ENCODE measurements at places on chromosomes 7 and 10.

DNA sequence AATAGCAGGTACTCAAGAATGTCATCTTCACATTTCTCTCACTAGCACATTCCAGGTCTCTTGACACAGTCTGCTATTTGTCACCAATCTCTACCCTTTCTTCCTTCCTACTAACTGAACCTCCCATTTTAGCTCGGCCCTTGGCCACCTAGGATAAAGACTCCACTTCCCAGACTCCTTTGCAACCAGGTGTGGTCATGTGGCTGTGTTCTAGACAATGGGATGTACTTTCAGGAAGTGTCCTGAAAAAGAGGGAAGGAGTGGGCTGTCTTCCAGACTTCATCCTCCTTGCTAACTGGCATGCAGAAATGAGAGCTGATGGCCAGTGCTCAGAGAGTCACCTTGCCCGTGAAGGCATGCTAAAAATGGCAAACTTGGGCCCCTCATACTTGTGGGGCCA lies 139.2 kb downstream of the AMPH start:
- no peak for DNase-seq

DNA sequence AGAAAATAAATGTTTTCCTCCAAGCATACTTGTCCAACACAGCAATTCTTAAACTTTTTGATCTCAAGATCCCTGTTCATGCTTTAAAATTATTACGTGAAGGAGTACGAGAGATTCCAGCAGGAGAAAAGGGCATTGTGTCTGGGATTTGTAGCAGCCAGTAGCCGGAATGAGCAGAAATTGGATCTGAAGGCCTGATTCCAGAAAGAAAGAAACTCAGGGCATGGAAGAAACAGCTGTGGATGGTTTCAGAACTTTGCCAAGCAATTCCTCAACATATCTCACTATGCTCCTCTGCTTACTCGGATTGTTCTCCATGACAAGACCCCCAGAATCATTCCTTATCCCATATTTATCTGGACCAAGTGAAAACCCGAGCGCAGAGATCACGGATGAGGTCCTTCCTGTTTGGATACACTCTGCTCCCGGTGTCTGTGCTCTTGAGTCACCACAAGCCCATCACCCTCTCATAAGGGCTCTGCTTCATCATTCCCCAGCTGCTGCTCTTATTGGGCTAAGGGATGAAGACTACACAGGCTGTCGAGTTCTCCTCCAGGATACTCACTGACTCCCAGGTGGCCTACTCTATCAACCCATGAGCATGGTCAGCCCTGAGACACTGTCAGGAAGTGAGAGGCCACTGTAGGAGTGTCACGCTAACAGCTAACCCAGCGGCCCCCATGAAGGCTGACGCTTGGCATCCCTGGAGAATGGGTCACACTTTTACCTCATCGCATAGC lies 121.0 kb upstream of the LANCL2 start:
- no peak for DNase-seq

DNA sequence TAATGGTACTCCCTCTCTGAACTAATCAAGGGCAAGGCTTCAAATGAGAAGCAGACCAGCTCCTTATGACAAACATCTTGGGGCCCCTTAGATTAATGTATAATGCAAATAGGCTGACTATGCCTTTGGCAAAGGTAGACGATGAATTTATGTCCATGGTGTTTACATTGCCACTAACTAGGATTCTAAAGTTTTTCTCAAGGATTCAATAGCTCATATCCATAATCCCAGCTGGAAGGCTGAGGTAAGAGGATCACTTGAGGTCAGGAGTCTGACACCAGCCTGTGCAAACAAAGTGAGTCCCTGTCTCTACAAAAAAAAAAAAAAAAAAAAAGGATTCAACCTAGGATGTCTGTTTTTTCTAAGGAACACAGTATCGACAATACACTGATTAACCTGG lies 96.5 kb downstream of the ORC5 start:
- DNase-seq, result no peak

DNA sequence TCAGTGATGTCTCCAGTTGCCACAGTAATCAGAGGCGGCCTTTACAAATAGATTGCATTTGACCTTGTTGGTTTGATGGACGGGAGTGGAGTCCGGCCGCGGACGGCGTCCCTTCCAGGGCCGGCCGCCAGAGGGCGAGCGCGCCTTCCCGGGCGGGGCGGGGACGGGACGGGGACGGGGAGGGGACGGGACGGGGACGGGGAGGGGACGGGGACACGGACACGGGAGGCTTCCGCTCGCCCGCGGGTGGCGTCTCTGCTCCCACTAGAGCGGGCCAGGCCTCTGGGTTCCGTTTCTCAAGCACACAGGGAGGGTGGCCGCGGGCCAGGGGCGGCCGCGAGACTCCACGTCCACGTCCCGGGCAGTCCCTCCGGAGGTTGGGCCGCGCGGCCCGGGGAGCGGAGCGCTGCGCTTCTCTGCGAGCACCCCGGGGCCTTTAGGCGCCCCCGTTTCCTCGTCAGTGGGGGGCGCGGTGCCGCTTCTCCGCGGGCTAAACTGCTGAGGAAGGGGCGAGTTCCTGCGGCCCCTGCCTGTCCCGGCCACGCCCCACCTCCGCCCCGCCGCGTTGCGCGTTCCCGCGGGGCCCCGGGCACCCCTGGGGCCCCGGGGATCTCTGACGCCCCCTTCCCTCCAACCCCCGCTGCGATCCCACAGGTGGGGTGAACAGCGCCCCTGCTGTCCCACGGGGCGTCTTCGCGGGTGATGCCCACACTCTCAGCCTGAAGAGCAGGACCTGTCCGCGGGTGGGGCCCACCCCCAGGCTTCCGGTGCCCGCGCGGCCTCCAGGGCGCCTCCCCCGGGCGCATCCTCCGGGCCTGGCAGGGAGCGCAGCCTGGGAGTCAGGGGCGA lies 84.2 kb upstream of the MKI67 start:
- no peak for DNase-seq

GRCh38 chr10:30818010-30818660 lies 188.6 kb upstream of the LYZL2 start:
- DNase-seq, result no peak

DNA sequence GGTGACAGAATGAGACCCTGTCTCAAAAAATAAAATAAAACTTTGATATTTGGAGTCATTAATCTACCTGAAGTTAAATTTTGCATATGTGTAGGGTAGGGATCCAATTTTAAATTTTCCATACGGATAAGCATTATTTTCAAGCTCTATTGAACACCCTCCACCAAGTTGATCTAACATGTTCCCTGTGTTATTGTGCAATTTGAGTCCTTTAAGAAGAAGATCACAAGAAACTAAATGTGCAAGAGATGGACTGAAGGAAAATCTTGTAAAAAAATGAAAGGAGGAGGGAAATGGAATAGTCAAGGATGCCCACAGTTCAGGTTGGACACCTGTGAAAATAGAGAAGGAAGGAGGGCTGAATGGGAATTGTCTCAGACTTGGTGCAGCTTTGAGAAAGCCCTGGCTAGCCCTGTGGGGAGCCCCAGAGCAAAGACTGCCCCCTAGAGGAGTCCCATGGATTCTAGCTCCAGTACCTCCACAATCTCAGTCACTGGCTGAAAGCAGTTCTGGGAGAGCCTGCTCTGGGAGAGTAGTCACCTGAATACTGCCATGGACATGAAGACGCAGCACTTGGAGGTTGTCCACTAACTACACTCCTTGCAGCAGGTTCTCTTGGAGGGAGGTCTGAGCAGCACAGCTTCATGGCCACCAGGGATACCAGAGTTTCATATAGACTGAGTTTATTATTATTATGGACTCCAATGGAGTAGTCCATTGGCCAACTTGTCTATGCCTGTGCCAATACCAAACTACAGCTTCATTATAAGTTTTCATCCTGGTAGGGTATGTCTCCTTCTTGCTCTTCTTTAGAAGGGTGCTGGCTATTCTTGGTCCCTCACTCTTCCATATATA lies 5.7 kb upstream of the TIAL1 start:
- no peak for DNase-seq

- DNase-seq, result no peak
These were observed 40.3 kb upstream of the GNAT3 start for GRCh38 chr7:80552031-80552694.

- no peak for DNase-seq
These were observed 561.8 kb downstream of the ATRNL1 start for GRCh38 chr10:115654961-115655360.

DNA sequence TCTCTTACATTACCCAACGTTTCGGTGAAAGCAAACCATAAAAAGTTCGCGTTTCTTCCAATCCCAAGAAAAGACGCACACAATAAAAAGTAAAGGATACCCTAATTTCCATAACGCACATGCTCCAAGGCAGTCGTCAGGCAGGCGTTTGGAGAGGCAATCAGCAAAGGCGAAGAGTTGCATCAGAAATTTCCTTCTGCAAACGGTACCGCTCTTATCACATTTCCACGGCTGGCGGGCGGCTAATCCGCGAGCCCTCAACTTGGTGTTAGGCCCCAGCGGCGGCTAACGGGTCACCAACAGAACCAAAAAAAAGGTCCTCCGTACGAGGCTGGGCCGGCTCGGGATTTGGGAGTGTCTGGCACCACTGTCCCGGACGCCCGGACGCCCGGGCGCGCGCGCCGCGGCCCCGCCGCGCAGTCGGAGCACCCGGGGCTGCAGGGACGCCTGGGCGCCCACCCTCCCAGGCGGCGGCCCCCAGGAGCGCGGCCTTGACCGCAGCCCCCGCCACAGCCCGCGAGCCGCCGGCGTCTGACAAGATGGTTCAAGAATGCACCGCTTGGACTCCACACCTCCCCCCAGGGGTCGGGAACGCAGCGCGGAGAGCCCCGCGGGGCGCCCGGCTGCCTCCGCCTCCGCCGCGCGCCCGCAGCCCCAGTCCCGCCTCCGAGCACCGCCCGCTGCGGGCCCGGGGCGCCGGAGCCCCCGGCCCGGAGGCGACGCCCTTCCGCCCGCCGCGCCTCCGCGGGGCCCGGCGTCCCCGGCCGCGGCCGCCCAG lies 9.8 kb upstream of the GRB10 start:
- no peak for DNase-seq

DNA sequence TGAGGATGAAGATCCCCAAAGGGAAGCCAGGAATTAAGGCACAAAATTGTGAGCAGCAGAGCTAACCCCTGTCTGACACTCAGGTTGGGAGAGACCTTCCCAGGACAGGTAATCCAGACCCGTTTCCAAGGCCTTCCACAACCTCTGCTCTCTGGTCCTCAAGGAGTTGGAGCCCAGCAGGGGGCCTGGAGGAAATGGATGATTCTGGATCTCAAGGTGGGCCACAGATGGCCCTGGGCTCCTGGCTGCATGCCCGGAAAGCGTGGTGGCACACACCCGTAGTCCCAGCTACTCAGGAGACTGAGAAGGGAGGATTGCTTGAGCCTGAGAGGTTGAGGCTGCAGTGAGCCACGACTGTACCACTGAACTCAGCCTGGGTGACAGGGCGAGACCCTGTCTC lies 42.3 kb downstream of the DPYSL4 start:
- DNase-seq, result no peak
